ENCODE measurements at places on chromosomes 6 and 20.
A peak's percentile ranks its signal among the peaks of the same experiment; 100 is the strongest.

GRCh38 chr6:30450909-30451841 lies 38.1 kb upstream of the HLA-E start:
- DNase-seq, result peak; percentile 38

DNA sequence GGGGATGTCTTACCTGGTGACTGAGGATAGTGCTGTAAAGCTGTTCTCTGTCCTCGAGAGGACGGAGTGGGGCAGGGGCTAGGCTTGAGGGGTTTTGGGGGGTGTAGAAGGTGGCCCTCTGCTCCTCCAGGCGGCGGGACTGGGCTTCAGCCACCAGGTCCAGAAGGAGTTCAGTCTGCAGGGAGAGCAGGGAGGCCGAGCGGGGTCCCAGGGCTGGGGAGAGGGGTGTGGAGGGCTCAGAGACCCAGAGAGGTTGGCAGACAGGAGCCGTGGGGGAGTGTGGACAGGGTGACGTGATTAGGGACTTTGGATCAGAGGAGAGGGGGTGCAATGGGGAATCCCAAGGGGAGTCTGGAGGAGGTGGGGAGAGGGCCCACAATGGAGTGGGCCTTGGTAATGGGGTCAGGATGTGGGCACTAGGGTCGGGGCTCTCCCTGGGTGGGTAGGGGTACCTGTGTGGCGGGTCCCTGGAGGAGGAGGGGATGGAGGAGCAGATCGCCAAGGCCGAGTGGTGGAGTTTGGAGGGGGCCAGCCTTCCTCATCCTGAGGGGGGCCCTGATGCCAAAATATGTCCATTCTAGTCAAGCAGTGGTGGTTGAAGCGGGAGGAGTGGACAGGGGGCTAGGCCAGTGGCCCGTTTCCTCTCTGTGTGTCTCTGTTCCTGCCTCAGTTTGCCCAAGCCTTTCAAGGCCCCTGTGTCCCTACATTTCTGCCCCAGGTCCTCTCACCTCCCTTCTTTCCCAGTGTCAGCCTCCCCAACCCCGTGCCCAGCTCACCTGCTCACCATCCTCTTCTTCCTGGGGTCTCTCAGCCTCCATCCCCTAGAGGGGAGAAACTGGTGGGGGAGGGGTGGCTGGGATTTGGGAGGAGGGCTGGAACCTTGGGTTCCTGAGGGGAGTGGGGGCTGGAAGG lies 491 bp downstream of the GPSM3 start:
- no peak for DNase-seq

DNA sequence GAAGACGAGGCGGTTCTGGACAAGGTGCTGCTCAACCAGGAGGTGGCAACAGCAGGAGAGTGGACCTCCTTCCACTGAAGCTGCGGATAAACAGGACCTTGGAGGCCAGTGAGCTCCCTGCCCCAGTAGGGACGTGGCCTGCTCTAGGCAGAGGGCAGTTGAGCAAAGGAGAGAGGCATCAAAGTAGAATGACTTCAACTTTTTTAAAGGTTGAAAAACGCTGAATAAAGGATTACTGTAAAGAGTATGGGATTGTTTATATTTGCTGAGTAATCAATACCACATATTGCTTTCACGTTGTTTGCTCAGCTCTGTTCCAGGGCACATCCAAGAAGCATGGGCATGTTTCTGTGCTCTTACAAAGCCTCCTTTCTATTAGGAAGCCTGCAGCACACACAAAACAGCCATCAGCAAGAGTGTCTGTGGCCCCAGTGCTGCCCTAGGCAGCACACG lies 48.1 kb downstream of the ERMARD start:
- DNase-seq, result no peak

GRCh38 chr6:81788748-81789147 lies 36.3 kb upstream of the TENT5A start:
- no peak for DNase-seq

- DNase-seq, result no peak
Observed at GRCh38 chr20:11791835-11792567, 125.7 kb upstream of the BTBD3 start.
